ENCODE measurements at places on chromosomes 5 and 9.

GRCh38 chr9:76366275-76366674 is 28.0 kb downstream of the RFK start:
- DNase-seq = no peak

DNA sequence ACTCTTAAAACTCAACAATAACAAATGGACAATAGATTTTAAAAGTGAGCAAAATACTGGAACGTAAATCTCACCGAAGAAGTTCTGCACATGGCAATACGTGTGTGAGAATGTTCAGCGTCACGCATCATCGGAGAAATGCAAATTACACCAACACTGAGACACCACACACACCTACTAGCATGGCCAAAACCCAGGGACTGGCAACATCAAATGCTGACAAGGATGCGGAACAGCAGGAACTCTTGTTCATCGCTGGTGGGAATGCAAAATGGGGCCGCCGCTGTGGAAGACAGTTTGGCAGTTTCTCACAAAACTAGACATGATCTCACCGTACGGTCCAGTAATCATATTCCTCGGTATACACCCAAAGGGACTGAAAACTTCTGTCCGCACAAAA is 21.6 kb upstream of the CLPTM1L start:
- no peak for DNase-seq

GRCh38 chr9:101530076-101530711 is 3.5 kb upstream of the RNF20 start:
- DNase-seq = peak; percentile 88

DNA sequence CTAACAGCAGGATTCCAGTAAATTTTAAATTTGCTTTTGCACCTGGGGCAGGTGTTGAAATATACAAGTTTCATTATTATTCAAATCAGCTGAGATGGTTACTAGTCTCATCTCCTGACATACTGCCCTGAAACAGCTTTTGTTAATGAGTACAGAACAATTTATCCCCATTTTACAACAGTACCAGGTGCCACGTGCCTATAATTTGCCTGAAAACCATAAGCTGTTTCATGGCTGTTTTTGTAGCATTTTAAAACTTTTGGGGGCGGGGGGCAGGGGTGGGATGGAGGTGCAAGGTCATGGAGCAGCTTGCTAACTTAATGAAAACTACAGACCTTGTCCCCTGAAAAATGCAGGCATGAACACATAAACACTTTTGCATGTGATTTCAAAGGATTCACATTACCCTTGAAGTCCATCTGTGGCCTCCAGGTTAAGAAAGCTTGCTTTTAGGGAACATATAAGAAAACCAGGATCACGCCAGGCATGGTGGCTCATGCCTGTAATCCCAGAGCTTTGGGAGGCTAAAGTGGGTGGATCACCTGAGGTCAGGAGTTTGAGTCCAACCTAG is 42.1 kb downstream of the TIMD4 start:
- no peak for DNase-seq

- DNase-seq = no peak
These were observed 231.4 kb downstream of the MARCHF11 start for GRCh38 chr5:15948190-15948589.

GRCh38 chr5:104540448-104540847 is 977.9 kb upstream of the NUDT12 start:
- DNase-seq = no peak

DNA sequence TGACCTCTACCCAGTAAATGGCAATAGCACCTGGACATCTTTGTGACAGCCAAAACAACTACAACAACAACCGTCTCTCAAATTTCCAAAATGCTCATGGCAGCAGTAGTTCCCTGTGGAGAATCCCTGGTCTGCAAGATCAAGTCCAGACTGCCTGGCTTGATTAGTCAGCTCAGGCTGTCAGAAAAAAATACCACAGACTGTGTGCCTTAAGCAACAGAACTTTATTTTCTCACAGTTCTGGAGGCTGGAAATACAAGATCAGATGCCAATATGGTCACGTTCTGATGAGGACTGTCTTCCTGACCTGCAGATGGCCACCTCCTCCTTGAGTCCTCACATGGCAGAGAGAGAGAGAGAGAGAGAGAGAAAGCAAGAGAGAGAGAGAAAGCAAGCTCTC is 52.3 kb upstream of the MOCS2 start:
- no peak for DNase-seq

GRCh38 chr5:34639852-34640626 is 16.1 kb upstream of the RAI14 start:
- DNase-seq = no peak

- DNase-seq = no peak
These were observed 28.1 kb upstream of the AIF1L start for GRCh38 chr9:131068076-131068816.

DNA sequence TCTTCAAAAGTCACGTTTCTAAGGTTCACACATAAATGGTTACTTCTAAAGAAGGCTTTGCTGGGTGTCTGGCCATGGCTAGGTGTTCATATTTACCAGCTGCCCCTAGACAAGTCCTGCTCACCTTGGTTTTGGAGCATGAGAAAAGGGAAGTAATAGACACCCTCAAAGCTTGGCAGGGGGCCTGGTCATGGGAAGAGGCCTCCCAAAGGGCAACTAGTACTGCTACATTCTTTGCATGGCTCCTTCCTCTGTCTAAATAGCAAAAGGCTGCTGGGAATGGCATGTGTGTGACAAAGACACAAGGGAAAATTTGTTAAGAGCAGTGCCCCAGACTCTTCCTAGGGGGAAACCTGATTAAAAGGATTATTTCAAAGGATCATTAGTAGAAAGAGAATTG is 93.4 kb downstream of the NRG2 start:
- no peak for DNase-seq

DNA sequence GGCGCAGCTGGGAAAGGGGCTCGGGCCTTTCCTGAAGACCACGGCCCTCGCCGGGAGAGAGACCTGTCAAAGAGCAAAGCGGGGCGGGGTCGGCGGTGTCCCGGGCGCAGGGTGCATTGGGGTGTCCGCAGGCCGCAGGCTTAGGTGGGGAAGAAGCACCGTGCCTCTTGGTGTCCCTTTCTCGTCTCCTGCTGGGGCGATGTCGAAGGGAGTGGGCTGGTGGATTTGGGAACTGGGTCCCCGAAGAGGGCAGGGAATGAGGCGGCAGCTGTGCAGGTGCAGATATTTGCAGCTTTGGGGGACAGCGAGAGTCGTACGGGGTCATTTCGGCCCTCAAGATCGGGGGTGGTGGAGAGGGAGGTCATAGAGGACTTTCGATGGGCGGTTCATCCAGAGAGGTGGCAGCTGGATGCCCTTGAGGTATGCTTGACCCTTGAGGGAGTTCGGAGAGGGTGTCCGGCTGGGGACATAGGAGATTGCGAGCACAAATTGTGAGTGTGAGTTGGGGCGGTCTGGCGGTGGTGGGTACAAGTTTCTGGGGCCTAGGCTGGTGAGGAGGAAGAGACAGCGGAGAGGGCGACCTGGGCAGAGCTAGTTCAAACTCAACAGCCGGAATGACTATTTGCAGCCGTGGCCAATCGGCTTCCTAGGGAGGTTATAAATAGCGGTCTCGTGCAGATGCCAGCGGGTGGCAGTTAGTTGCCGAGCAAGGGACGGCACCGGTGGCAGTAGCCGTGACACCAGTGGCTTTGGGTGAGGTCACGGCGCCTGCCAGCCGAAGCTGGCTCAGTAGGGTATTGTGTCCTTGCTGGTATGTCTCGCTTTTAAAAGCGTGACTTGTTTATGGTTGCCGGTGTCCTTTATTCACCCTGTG is 601 bp downstream of the NNT start:
- peak; percentile 84 for DNase-seq

GRCh38 chr9:73583576-73583975 is 431.9 kb downstream of the ANXA1 start:
- no peak for DNase-seq

All from suppressor macrophage treated with lipopolysaccharide for 4 hours (primary cell).